ENCODE measurements at places on chromosomes 1 and 21.
A peak's percentile ranks its signal among the peaks of the same experiment; 100 is the strongest.

GRCh38 chr1:179120736-179121135 lies 38.9 kb downstream of the TOR3A start:
- H3K36me3 ChIP-seq, result peaks cover 23% of the 10 kb centered on the region
- H3K4me3 ChIP-seq, result no peak overlapping the region
- DNase-seq, result no peak
- no peaks in the 10 kb centered on the region for H3K27me3 ChIP-seq
- peaks cover 10% of the 10 kb centered on the region for H3K4me1 ChIP-seq

DNA sequence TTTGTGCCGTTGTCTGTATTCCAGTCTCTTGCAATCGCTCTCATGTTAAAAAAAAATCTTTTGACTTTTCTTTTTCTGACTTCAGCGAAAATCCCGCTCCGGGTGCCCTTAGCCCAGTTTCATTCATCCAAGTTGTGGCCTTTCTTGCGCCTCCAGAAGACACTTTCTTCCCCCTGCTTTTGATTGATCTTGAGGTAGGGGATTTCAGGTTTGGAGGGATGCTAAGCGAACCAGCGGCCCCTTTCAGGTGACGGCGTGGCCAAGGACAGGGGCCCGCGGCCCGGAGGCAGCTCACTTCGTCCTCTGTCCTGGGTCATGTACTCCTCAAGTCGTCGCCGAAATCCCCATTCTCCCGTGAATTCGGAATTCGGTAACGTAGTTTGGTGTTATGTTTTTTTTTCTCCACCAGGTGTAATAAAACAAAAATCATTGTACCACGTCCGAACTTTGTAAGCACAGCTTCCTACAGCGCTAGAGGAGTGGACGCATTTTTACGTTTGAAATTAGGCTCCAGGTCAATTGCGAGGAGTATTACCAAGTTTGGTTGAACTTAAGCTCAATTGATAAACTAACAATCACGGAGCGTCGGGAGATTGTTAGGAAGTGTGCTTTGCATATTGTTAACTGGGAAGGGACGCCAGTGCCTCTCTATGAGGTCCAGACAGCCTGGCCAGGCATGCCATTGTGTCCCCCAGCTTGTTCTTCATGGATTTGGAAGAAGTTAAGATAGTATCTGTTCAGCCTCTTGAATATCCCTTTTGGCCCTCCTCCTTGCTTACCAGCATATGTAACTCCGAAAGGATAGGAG lies 1.1 kb downstream of the MRPS6 start:
- peaks cover 35% of the 10 kb centered on the region for H3K36me3 ChIP-seq
- peaks cover under 1% of the 10 kb centered on the region for H3K27me3 ChIP-seq
- no peak for DNase-seq
- peaks cover 43% of the 10 kb centered on the region for H3K4me1 ChIP-seq
- peak overlapping the region; percentile 94 for H3K4me3 ChIP-seq
- peak overlapping the region; percentile 96 for H3K27ac ChIP-seq

GRCh38 chr1:26010825-26011224 lies 10.8 kb upstream of the EXTL1 start:
- H3K36me3 ChIP-seq, result no peaks in the 10 kb centered on the region
- peaks cover 5% of the 10 kb centered on the region for H3K4me1 ChIP-seq
- H3K4me3 ChIP-seq, result no peak overlapping the region
- no peak for DNase-seq

GRCh38 chr1:166971252-166971651 lies 4.1 kb downstream of the ILDR2 start:
- H3K27me3 ChIP-seq, result peaks cover 86% of the 10 kb centered on the region
- H3K4me1 ChIP-seq, result peaks cover 6% of the 10 kb centered on the region
- no peak for DNase-seq
- H3K27ac ChIP-seq, result no peak overlapping the region

DNA sequence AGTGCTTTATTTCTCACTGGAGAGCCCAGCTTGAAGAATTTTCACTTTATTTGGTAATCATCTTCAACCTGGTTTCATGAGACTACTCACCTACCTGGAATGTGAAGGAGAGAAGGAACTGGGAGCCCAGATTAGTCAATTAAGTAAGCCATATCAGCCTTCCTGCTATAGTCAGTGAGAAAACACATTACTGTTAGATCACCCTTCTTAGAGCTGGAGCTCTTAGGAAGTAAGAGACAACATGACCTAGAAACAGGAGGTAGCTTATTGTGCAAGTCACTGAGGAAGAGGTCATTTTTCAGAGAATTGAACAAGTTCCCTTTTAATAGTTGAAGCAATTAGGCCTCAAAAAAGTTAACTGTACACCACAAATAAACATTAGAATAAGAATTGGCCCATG lies 49.2 kb upstream of the TEKT2 start:
- no peak overlapping the region for H3K27ac ChIP-seq
- H3K27me3 ChIP-seq, result no peaks in the 10 kb centered on the region
- no peak for DNase-seq
- H3K36me3 ChIP-seq, result peaks cover 23% of the 10 kb centered on the region
- no peak overlapping the region for H3K4me3 ChIP-seq

- H3K36me3 ChIP-seq, result no peaks in the 10 kb centered on the region
- H3K27me3 ChIP-seq, result no peaks in the 10 kb centered on the region
- no peak overlapping the region for H3K27ac ChIP-seq
- H3K4me1 ChIP-seq, result peaks cover 12% of the 10 kb centered on the region
Measured at GRCh38 chr1:67668660-67669059, 16.3 kb upstream of the GADD45A start.

Measured in type B pancreatic cell (in vitro differentiated cells).